ENCODE measurements at places on chromosomes 6 and 20.
A peak's percentile ranks its signal among the peaks of the same experiment; 100 is the strongest.

DNA sequence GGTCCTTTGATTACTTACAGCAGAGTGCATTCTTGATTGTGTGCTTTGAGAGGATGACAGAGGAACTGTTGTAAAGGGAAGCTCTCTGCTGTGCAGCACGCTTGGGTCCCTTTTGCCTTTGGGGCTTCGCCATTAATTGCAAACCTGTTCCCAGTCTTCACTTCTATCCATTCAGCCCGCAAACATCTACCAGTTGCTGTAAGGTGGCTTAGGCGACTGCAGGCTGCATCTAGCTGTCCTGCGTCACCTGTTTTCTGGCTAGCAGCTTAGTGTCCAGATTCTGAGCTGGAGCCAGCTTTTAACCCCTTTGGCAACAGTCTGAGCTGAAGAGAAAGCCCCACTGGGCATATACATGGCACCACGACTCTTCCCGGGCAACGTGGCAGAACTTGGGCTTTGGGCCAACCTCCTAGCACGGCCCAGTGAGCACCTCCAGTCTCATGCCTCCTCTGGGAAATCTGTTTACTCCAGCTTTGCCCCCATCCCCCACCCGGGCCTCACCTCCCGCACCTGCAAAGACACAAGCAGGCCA, 2.5 kb upstream of the FASTKD5 start:
- no peak for DNase-seq

DNA sequence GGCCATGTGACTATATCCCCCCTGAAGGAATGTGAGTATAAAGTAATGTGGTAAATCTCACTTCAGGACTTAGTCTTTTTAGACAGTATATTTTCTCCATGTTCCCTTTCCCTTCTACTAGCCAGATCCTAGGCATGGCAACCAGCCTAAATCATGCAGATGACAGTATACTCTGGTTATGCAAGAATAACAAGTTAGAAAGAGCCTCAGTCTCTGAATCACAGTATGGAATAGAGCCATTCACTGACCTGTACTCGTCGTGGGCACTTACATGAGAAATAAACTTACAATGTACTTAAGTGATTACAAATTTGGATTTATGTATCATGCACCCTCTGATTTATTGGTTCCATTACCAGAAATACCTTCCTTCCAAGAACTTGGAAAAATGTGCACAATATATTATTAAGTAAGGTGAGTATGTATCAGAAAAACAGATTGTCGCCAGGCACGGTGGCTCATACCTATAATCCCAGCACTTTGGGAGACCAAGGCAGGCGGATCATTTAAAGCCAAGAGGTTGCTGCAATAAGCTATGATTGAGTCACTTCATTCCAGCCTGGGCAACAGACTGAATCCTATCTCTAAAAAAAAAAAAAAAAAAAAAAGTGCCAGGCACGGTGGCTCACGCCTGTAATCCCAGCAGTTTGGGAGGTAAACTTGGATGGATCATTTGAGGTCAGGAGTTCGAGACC, 25.1 kb upstream of the FAM8A1 start:
- DNase-seq: peak; percentile 88

- peak; percentile 52 for DNase-seq
Observed at GRCh38 chr6:156816505-156816904, 39.3 kb downstream of the ARID1B start.

GRCh38 chr6:62452586-62452985, 166.6 kb upstream of the KHDRBS2 start:
- no peak for DNase-seq

DNA sequence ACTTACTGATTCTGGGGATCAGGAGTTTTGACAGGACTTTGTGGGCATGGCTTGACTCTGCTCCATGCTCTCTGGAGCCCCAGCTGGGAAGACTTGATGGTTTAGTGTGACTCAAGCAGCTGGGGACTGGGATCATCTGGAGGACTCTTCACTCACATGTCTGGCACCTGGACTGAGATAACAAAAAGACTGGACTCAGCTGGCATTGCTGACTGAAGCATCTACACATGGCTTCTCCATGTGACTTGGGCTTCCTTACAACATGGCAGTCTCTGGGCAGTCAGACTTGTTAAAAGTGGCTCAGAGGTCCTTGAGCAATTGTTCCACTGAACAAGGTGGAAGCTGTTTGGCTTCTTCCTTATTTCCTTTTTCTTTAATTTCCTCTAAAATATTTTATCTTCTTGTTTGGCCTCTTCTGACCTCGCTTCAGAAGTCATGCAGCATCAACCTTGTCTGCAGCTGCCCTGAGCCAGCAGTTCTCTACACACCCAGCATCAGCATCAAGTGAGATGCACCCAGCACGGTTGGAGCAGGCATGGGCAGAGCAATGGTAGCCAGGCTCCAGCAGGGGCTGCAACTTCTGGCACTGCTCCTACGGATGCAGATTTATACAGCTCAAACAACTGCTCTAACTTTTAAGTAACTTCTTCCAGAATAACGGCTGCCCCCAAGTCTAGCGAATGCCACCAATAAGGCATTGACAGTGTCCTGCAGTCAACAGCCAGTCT, 5.6 kb upstream of the HM13 start:
- DNase-seq: no peak

- DNase-seq: no peak
Observed at GRCh38 chr6:87574237-87574804, 15.5 kb downstream of the RARS2 start.

GRCh38 chr20:4545526-4545925, 176.2 kb upstream of the PRND start:
- DNase-seq: peak; percentile 88

DNA sequence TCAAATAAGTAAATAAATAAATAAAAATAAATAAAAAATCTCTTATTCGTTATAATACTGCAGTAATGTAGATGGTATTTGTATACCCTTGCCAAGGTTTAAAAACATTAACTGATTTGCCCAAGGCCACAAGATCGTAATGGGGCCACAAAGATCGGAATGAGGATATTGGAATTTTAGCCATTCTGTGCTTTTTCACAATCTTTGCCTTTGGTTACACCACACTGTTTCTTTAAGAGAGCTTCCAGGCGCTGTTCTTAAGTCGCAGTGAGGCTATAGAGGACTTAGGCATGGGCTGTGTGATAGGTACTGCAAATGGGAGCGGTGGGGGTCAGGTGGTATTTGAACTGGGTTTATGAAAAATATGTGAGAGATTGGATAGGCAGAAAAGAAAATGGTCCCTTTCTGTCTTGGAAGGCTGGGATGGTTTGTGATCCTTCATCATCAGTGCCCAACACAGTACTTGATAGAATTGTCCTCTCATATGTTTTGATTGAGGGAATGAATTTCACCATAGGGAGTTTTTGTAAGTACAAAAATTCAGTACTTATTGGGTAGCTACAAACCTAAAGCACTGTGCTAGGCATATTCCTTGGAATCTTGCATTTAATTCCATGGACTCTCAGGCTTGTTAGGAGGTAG, 1.4 kb downstream of the NUS1 start:
- DNase-seq: peak; percentile 12

DNA sequence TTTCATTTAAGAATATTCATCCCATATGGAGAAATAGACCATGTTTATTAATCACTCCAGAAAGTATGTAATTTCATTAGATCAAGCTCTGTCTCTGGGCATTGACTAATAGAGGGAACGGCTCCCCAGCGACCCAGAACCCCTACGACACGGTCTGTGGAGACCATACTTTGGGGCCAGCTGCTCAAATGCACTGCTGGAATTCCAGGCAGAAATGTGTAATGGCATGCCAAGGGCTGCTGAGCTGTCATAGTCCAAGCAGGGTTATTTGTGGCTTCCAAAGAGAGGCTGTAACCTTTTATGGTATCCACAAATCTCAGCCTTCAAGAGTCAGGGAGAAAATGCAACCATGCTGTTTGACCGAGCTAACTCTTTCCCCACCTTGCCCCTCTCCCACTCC, 755.8 kb downstream of the DHX35 start:
- DNase-seq: no peak

- peak; percentile 74 for DNase-seq
Observed at GRCh38 chr20:62595491-62595890, 46.8 kb upstream of the SLCO4A1 start.

- DNase-seq: no peak
Observed at GRCh38 chr6:34082348-34082747, 63.5 kb downstream of the GRM4 start.

DNA sequence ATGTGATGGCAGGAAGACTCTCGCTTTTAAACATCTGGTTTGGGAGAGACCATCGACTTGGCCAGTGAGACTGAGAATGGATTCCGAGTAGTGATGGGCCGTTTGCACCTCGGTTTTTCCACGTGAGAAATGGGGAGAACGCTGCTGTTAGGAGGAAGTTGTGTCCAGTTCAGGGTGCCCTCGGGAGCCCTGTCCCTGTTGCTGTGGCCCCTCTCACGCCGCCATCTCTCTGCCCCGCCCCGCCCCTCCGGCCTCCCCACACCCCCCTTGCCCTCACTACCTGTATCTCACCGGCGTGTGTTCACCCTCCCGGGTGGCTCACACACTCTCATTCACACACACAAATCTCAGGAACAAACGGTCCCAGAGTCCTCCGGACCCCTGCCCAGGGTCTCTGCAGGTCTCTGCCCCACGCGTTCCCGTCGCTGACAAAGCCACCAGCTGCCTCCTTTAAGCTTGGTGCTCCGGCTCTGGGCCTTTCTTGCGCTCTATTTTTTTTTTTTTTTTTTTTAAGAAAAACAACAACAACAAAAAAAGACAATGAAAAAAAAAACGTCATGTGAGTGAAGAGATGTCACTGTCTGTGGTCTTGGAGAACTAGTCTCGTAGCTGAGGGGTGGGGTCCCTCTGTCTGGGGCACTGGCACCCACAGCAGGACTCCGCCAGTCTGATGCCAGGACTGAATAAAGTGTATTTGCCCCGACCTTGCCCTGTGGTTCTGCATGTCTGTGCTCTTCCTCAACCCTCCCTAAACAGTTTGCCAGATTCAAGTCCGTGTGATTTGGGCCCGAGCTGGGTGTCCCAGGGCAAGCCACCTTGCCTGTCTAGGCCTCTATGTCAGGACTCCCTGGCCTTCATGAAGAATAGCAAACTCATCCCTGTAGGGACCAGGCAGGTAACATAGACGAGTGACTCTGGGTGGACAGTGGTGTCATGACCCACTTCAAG, 2.9 kb downstream of the SOX12 start:
- DNase-seq: no peak

DNA sequence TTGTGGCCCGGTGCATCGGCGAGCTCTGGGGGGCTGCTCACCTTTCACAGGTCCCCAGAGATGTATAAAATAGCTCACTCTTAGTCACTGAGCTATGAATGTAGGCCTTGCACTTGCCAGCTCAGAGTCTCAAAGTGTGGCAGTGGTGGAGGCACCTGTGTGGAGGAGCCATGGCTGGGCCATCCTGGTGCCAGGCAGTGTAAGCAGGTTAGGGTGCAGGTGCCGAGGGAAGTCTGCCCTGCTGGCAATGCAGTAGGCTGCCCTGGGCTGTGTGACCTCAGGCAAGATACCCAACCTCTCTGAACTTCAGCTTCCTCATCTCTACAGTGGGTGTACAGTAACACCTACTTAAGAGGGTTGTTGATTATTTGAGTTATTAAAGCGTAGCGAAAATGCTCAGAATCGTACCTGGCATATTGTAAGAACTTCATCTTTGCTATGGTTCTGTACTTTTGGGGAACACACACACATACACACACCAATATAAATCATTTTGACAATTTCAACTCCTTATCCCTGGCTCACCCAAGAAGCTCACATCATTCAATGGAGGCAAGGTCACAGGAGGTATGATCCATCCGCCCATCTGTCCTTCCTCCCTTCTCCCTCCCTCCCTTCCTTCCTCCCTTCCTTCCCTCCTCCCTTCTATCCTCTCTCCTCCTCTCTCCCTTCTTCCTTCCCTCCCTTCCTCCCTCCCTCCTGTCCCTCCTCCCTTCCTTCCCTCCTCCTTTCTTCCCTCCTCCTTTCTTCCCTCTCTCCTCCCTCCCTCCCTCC, 66.8 kb upstream of the STX16 start:
- no peak for DNase-seq

DNA sequence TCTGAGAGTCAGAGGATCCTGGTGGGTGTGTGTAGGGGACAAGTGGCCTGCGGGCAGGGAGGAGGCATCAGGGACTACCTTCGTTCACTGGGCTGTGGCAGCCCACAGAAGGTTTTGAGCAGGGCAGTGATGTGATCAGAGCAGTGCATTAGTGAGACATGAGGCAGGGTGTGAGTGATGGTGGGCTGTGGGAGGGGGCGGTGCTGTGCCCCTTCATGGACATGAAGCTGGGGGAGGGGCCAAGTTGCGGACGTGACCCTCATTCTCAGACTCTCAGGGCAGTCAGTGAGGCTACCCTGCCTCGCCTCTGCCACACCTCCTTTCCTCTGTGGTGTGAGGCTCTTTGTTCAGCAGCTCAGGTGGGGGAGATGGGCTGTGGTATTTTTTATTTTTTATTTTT, 142.2 kb upstream of the RNF24 start:
- DNase-seq: no peak

DNA sequence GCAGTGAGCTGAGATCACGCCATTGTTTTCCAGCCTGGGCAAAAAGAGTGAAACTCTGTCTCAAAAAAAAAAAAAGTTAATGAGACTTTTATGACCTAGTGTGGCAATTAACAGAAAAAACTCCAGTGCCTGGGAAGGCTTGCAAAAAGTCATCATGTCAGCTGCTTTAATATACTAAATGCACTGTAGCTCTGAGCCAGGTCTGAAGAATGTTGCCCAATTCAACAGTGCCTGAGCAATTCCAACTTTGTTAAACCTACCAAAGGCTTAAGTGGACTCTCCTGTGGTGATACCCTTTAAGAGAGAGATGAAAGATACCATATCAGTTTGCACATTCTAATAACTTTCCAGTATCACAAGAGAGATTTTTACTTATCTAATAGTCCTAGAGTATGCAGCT, 6.5 kb upstream of the ROS1 start:
- no peak for DNase-seq

DNA sequence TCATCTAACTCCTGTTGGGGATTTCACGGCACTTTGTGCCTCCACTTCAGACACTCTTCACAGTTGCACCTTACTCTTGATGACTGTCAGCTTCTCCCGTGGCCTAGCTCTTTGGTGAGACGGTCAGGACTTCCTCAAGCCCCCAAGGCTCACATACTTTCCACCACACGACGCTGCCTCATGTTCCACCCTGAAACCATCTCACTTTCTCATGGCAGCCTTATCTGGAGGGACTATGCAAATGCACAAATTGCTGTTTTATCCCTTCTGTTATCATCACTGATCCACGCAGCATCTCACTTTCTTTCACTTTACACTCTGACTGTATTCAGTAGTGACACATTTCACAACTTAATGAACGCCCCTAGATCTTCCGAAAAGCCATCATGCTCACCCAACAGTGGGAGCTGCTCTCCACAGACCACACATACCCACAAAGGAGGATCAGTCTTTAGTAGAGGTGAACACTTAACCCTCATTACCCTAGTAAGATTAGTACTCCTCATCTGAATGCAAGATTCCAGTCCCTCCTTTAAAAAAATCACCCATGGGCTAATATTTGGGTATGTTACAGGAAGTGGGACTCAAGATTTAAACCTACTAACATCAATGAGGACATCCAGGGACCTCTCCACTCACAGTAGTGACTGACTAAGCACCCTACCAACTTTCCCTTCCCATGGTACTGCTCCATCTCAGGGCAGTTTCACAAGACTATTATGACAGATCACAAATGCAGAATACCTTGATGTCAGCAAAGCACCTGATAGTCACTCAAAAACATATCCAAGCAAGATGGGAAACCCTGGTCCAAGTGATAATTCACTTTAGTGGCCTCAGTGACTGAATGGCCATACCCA, 35.4 kb downstream of the FYN start:
- no peak for DNase-seq

GRCh38 chr6:72784071-72784470, 162.2 kb downstream of the KCNQ5 start:
- peak; percentile 24 for DNase-seq

GRCh38 chr6:56856036-56856580, 98.8 kb upstream of the BEND6 start:
- no peak for DNase-seq

- DNase-seq: no peak
Observed at GRCh38 chr20:16069389-16070010, 503.7 kb downstream of the KIF16B start.

All from iris pigment epithelial cell (primary cell).